ENCODE measurements at places on chromosomes 12 and 14.
A peak's percentile ranks its signal among the peaks of the same experiment; 100 is the strongest.

DNA sequence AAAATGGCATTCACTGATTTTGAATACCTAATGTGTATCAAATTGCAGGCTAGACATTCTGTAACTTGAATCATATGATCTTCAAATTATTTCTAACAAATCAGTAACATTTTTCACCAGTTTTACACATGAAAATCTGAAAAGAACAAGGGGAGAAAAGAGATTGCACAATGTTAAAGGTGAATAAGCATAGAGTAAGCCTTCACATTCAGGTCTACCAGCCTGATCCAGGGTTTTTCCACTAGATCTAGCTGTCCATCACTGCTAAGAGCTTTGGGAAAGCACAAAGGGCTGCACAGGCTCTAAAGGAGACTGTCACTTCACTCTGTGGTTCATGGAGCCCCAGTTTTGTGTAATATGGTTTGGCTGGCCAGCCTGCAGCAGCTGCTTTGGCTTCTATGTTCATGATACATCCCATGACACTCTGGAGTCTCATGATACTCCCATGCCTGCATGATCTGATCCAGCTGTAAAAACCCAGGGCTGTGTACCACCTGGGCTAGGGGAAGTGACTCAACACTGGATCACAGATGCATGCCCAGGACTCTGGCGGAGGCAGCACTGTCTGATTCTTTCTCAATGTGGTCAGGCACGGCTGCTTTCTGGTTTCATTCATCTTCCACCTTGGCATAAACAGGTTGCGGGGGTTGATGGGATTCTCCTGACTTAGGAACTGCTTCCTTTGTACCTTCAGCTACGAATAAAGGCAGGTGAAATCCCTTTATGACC, 859.7 kb downstream of the GALC start:
- no peak for DNase-seq

- no peak for DNase-seq
Measured at GRCh38 chr12:117027251-117028086, 71.7 kb downstream of the TESC start.

DNA sequence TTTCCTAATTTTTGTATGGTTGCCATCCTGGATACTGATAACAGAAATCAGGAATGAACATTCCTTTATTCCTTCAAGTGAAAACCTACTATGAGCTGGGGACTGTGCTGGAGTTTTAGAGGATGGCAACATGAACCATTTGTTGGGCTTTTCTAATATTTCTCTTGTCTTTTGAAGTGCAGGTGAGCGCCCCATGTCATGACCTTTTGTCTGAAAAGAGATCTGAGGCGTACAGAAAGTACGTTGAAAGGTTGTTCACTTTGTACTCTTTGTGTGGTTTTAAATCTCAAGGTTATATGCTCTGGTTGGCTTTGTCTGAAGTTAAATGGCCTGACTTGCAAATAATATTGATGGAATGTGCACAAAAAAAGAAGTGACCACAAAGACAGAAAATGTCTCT, 79.0 kb downstream of the GAS2L3 start:
- DNase-seq = no peak

DNA sequence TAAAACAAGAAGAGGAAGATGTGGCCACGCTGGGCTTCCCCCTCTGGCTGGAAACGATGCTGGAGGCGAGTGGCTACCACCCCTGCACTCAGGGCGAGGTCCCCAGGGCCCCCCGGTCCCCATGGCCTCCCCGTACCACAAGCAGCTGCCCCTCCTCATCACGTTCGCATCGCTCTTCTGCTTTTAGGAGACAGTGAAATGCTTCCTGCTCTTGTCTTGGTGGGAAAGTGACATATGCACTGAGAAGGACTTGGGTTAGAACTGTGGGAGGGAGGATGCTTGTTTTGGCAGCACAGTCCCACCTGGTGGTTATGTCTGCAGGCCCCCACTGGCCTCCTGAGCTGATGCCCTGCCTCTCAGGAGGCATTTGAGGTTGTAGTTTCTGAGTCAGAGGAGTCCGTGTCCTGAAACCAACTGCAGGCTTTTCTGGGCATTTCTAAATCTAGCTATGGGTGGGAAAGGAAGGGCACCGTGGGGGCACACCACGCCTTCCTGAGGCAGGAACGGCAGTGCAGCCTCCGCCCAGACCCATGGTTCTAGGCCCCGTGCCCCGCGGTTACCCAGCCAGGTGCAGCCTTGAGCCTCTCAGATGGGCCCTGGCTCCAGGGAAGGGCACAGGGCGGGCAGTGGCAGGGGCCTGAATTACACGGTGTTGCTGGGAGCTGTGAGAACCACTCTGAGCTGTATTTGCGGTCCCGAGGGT, 139.3 kb downstream of the ADGRD1 start:
- DNase-seq = no peak

GRCh38 chr12:25591144-25591543, 38.1 kb upstream of the LMNTD1 start:
- DNase-seq = no peak

GRCh38 chr12:14751986-14752385, 51.3 kb downstream of the WBP11 start:
- DNase-seq = no peak

GRCh38 chr14:68637106-68638021, 155.5 kb downstream of the ZFP36L1 start:
- DNase-seq = no peak

DNA sequence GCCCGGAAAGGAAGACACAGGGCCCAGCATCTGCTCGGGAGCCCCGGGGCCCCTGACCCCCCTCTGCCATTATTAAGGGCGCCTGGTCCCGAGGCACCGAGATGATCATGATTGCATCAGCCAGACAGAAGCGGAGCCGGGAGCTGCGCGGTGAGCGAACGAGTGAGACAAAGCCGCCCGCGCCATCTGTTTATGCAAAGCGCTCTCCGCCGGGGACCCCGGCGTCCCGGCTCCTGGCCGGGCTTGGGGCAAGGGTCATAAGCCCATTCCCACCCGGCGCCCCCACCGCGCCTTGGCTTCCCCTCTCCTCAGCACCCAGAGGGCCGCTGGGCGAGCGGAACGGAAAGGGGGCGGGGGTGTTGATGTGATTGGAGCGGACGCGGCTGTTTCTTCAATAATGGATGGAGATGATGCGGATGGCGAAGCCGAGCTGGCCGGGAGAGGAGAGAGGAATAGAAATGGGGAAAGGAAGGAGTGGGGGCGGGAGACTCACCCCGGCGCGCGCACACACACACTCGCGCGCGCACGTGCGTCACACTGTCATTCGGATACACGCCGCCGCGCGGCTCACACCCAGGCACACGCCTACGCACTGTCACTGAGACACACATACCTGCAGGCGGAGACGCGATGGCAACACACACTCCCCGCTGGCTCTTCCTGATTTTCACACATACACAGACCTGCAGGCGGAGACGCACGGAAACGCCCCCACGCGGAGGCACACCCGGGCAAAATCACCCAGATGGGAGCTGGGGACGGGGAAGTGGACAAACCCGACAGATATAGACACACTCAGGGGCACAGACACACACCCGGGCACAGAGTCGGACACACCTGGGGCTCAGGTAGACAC, 10.7 kb downstream of the STAC3 start:
- DNase-seq = peak; percentile 83

DNA sequence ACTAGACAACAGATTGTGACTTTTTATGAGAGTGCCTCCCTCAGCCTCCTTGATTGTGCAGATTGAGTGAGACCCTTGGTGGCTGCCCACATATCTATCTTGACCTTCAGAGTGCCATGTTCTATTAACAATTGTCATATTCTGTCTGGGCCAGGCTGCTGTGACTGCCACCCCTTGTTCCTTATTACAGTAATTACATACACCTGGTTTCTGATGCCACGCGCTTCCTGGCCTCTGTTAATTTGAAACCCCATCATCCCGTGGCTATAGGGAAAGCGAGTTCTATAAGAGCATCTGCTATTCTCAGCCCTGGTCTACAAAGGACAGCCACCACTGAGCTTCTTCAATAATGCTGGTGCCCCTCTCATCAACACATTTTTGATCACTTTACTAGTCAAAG, 228.7 kb downstream of the PCNX1 start:
- no peak for DNase-seq

- DNase-seq = no peak
Measured at GRCh38 chr12:19214020-19214419, 84.5 kb downstream of the PLEKHA5 start.

DNA sequence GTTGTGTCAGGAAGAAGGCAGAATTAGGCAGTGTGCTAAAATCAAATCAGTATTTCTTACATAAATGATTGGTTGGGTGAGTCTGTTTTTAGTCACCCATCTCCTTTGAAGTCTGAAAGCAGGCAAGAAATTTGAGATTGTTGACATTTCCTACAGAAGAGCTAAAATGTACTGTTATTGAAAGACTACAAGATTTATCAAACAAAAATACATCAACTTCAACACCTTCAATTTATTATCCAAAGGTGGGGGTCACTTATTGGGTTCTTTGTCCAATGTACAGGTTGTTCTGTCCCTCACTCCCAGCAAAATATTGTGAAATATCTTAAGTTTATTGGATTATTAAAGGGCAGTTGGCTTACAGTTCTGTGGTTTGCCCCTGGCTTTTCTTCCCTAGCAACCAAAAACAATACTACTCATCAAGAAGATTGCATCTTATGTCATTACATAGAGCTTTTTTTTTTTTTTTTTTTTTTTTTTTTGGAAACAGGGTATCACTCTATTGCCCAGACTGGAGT, 20.6 kb upstream of the PKP2 start:
- DNase-seq = no peak

Measured in activated CD4-positive, alpha-beta T cell treated with anti-CD3 and anti-CD28 coated beads, Interleukin-2, amount 50 U/mL, for 4 hours (primary cell).